ENCODE measurements at places on chromosomes 5 and 9. TPM values are rescaled to one million over a fixed set of nuclear protein-coding genes. Genes with fewer than 3 reads are reported as not detected.

Gene RFESD
- total RNA-seq = 3.5 TPM

Gene HAVCR2
- 122 TPM for total RNA-seq

Gene PCDHA2
- total RNA-seq = not detected

Gene CRB2
- not detected for total RNA-seq

Gene SLC46A2
- 3.1 TPM for total RNA-seq

Gene SLC45A2
- not detected for total RNA-seq

Gene FGF10
- 11.6 TPM for total RNA-seq

Gene CER1
- not detected for total RNA-seq

Gene GLRA1
- not detected for total RNA-seq

Gene ROR2
- 0.19 TPM for total RNA-seq

Gene ACTBL2
- total RNA-seq = not detected

Gene HRCT1
- 24.4 TPM for total RNA-seq

Gene CAPSL
- total RNA-seq = not detected

Gene C9orf152
- total RNA-seq = not detected

Gene FRRS1L
- under 0.01 TPM for total RNA-seq

Gene PCDHAC2
- 0.94 TPM for total RNA-seq

Gene PRUNE2
- total RNA-seq = 13.4 TPM

Gene IFNB1
- not detected for total RNA-seq

Gene IL6ST
- 445 TPM for total RNA-seq

Gene SPIN1
- 55.5 TPM for total RNA-seq

Gene ERAP2
- total RNA-seq = 28.7 TPM
